ENCODE measurements at places on chromosomes 3 and 15.

GRCh38 chr15:84949043-84949442, 32.6 kb upstream of the PDE8A start:
- no peak for DNase-seq

GRCh38 chr3:156216216-156216615, 95.8 kb downstream of the KCNAB1 start:
- no peak for DNase-seq

- DNase-seq = peak; percentile 48
These were observed 1.5 kb downstream of the SMAD6 start for GRCh38 chr15:66703540-66703941.

DNA sequence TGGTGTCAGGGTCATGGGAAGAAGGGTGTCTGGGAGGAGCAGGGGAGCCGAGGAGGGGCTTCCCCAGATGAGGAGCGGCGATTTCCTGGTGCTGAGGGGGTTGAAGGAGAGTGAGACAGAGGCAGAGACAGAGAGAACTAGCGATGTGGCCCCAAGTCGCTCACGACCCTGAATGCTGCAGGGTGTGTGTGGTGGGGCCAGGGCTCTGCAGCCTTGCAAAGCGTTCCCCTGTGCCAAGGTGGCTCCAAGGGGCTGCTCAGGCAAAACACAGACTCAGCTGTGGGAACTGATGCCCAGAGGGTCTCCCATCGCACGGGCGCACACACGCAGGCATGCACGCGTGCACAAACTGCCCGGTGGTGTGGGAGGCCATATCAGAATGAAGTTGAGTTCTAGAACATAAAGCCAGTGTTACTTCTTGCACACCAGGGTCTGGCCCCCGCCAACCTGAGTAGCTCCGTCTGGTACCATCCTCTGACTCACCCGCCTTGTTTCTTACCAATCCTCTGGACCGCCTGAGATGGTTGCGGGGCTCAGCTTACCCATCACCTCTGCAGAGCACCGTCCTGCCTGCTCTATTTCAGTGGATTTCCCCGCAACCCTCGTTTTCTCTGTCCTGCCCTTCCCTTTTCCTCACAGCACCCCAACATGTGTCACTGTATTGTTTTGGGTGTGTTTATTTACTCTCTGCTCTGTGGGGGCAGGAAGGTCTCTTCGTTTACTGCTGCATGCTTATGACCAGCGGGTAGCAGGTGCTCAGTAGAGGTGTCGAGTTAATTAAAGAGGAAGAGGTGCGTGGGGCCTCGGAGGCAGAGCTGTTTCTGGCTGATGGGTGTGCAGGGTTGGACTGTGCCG, 4.5 kb downstream of the MELTF start:
- DNase-seq = no peak

GRCh38 chr15:92492551-92493115, 99.0 kb downstream of the ST8SIA2 start:
- no peak for DNase-seq

GRCh38 chr3:32912046-32912445, 39.4 kb upstream of the CCR4 start:
- DNase-seq = no peak

DNA sequence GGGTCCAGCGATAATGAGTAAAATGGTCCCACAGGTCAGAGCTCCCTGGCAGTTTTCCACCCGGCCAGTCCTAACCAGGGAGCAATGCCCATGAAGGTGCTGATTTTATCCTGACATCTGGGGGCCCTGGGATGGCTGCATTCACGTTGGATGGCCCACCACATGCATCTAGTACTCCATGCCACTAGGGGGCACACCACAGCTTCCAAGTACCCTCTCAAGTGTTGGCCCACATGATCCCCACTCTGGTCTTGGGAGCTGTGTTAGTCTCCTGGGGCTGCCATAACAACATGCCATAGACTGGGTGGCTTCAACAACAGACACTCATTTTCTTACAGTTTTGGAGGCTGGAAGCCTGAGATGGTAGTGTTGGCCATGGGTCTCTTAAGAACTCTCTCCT, 225.5 kb downstream of the SLCO3A1 start:
- DNase-seq = no peak

DNA sequence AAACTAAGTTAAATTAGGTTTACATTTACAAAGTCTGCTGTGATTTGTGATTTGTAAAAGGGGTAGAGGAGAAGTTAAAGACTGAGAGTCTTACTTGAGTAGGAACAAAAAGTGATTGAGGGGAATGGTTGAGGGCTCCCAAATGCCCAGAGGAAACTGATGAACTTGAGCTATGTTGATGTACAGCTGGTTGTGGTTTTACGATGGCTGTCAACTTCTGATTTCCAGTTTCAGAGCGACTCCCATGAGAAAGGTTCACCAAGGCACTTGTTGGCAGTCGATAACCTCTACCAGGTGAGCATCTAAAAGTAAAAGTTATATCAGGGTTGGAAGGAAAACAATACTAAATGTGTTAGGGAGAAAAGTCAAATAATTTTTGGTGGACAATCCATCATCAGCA, 91.0 kb downstream of the XRN1 start:
- DNase-seq = peak; percentile 4

DNA sequence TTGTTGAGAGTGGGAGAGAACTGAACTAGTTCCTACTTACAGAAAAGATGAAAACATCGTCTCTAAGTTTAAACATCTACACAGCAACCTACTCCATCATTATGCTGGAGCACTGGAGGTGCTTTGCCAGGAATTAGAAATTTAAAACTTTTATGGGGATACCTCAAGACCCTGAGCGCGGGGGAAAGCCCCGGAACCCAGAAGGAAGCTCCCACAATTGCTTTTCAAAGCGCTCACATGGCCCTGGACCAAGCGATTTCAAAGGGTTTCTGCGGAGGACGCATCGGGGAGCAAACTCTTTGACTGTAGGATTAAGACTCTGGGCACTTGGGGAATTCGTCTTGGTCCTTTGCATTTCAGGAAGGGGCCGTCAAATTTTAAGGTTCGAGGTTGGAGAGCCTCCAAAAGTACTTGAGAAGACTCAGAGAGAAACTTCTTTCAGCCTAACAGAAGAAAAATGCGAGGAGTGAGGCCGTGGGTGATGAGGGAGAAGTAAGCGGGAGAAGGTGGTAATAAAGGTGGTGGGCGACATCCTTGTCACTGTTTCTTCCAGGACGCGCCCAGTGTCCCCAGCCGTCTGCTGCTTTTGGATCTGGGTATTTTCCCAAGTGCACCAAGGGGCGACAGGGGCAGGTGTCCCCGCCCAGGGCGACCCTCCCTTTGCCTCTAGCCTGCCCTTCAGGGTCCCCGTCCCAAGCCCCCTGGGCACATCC, 591 bp downstream of the PROK2 start:
- no peak for DNase-seq

DNA sequence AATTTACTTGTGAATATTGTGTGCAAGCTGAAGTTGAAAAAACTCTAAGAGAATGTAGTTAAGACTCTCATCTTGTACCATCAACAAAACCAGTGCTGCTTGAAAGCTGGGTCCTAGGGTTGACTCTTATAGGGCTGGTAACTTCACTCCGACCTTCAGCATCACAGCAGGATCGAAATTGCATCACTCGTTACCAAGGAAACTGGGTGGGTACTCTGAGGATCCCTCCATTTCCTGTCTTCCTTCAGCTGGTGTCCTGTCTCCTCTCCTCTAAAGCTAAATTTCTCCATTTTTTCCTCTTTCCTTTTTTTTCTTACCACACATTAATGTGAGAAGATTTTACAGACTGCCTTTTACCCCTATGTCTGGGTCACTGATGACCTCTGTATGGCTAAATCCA, 3.0 kb upstream of the APH1B start:
- DNase-seq = no peak

DNA sequence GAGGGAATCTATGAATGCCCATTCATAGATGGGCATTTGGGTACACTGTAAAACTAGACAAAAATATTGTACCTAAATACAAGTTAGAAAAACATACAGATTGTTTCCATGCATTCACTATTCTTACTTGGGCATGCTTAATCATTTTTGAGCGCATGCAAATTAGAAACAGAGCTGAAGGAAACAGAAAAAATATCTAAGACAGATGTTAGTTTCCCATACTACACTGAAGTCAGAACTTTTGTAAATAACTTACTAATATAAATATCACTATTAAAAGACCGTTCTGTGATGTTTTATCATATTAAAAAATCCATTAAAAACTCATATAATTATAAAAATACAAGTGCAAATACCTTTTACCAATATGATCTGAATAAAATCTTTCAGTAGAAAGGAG, 58.7 kb downstream of the GOLIM4 start:
- DNase-seq = no peak

DNA sequence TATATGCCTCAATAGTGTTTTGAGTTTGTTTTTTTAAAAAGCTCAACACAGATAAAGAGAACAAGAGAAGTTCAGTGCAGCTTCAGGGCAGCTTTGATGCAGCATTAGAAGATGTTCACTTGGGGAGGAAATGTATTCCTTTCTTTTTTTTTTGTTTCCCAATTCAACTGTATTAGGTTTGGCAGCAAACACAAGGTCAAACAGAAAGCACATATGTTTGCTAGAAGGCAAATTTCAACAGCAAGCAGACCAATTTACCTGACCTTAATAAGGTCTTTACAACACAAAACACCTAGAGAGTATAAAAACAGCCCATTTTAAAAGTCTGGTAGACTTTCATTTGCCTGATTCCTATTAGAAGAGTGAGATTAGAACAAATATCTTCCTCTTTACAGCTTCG, 7.3 kb upstream of the CDAN1 start:
- no peak for DNase-seq

- no peak for DNase-seq
These were observed 4.1 kb downstream of the TF start for GRCh38 chr3:133750259-133750656.

- peak; percentile 51 for DNase-seq
These were observed 25.5 kb upstream of the SNRPA1 start for GRCh38 chr15:101320501-101321052.

DNA sequence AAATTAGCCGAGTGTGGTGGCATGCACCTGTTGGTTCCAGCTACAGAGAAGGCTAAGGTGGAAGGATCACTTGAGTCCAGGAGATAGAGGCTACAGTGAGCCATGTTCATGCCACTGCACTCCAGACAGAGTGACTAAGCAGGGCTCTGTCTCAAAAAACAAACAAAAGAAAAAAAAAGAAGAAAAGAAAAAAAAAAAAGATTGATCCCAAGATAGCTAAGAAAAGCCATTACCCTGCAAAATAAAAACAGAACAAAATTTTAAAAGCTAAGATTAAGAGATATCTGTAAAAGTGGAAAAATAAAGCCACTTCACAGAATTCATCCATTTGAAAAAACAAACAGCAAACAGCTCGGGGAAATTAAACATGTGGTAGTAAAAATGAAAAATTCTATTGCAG, 23.8 kb downstream of the LRRC2 start:
- DNase-seq = no peak

DNA sequence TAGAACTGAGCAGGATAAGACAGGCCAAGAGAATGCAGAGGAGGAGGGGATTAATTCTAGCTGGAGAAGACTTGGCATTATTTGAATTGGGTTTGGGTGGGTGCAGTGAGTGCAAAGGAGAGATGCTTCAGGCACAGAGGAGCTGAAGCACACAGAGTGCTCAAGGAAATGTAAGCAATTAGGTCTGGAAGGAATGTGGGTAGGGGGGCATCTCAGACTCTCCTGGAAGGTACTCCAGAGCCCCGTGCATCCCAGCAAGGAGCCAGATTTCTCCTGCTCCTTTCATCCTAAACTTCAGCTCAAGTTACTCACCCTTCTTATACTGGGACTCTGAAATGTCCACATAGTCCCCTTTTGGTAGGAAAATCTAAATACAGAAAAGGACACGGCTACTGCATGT, 143.6 kb upstream of the PFN2 start:
- DNase-seq = no peak

GRCh38 chr15:94929282-94929681, 697.9 kb downstream of the MCTP2 start:
- no peak for DNase-seq

- no peak for DNase-seq
These were observed 311.3 kb downstream of the SLC9A9 start for GRCh38 chr3:143536817-143537535.

GRCh38 chr15:45354711-45355110, 23.6 kb downstream of the GATM start:
- no peak for DNase-seq

GRCh38 chr3:147383617-147384016, 22.7 kb downstream of the ZIC4 start:
- no peak for DNase-seq

DNA sequence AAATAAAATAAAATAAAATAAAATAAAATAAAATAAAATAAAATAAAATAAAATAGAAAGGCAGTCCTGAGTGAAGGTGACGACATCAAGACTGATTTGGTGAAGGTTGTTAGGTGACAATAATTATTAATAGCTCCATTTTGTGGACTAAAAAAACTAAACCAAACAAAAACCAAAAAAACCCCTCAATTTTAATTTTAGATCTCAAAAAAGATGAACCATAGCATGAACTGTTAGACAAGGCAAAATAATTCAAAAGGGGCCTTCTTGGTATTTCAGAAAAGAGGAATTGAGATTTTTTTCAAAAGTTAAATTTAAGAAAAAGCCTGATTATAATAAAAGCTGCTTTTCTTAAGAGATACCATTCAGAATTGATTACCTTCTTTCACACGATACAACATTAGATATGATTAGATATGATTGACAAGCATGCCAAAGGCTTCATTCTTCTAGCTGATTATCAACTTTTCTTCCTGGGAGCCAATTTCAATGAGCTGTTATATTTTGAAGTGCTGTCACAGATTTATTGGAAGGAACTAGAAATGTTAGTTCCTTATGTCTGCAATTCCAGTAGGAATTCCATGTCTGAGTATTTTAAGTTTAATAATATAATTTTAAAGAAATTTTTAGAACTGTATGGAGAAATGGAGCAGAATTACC, 244.7 kb downstream of the MBNL1 start:
- DNase-seq = no peak

DNA sequence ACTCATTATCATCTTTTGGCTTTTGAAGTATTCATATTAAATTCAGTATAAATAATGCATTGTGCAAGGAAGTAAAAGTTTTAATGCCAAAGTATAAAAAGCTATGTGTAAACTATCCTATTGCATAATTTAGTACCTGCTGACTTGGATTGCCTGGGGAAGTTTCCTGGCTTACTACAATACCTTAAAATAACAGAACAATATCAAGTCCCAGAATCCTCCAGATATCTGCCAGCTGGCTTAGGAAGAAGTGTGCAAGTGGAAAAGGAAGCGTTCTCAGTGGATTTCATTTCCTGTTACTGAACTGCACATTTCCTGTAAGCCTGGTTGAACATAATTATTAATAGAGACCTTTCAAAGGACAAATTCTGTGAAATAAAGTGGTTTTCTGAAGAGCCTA, 236.7 kb downstream of the ADAMTSL3 start:
- no peak for DNase-seq

All from GM19239 (cell line).